ENCODE measurements at places on chromosomes 16 and 17. TPM values are rescaled to one million over a fixed set of nuclear protein-coding genes. Genes with fewer than 3 reads are reported as not detected.

DNA sequence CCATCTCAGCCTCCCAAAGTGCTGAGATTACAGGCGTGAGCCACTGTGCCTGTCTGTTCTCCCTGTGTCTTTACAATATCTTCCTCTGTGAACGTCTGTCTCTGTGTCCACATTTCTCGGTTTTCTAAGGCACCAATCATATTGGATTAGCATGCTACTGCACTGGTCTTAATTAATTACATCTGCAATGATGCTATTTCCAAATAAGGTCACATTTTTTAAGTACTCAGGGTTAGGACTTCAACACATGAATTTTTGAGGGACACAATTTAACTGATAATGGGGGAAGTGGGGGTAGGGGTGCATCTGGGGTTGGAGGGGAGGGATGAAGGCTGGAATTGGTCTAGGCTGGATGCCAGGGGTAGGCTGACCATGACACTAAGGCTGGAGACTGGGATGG lies 102.6 kb downstream of the N4BP1 start:
- DNase-seq: no peak

GRCh38 chr16:90031931-90032673 lies 12.8 kb upstream of the DBNDD1 start:
- no peak for DNase-seq

GRCh38 chr17:47708312-47708863 lies 14.4 kb downstream of the TBKBP1 start:
- no peak for DNase-seq

HSD17B2 gene
- 1.2 TPM for total RNA-seq

KRT12 gene
- not detected for total RNA-seq

IL17C gene
- total RNA-seq: not detected
